ENCODE measurements at places on chromosomes 12 and 14.

GRCh38 chr12:12286441-12286840 lies 19.6 kb upstream of the LRP6 start:
- no peak for DNase-seq

DNA sequence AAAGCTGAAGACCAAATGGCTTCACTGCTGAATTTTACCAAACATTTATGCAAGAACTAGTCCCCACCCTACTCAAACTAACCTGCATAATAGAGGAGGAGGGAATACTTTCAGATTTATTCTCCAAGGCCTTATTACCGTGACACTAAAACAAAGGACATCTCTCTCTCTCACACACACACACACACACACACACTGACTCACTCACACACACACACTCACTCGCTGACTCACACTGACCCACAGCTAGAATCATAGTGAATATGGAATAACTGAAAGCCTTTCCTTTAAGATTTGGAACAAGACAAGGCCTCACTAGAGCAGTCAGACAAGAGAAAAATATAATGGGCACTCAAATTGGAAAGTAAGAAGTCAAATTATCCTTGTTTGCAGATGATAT lies 1014.1 kb downstream of the TMTC2 start:
- no peak for DNase-seq

- DNase-seq = no peak
These were observed 43.2 kb downstream of the CALM1 start for GRCh38 chr14:90440021-90440451.

DNA sequence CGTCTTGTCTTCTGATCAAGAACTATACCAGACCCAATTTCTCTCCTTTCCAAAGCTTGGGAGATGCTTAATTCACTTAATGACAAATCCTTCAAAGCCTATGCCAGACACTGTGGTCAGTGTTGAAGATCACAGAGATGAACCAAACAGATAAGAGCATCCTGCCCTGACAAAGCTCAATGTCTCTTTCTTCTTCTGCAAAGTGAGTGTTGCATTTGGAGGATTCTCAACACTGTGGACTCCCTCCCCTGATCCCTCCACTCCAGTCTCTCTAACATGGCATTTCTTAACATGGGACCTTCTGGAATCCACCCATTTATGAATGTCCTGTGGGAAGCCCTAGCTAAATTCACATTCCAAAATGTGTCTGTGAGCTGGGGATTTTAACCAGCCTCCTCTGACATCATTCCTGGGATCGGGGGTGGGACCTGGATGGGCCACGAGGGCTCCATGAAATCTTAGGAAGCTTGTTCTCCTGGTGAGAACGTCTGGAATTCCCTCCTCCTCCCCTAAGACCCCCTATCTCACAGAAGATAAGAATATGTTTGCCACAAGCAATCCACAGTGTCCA lies 20.3 kb downstream of the SYNE3 start:
- no peak for DNase-seq

All from NCI-H2029 treated with DMSO at 0.1 percent for 48 hours (cell line).